Activated CD4-positive, alpha-beta T cell treated with anti-CD3 and anti-CD28 coated beads for 24 hours (primary cell): ENCODE measurements at places on chromosomes 7 and 10.

- DNase-seq: no peak
These were observed 23.3 kb downstream of the MYOF start for GRCh38 chr10:93458821-93459257.

GRCh38 chr7:151109094-151110048 is 23.1 kb downstream of the AGAP3 start:
- no peak for DNase-seq

GRCh38 chr7:109868215-109868860 is 1222.6 kb upstream of the LRRN3 start:
- no peak for DNase-seq

- no peak for DNase-seq
These were observed 169.1 kb downstream of the LRRN3 start for GRCh38 chr7:111259991-111260390.
